Left renal cortex interstitium (tissue), 4 donors: ENCODE measurements at places on chromosomes 12 and 14.

DNA sequence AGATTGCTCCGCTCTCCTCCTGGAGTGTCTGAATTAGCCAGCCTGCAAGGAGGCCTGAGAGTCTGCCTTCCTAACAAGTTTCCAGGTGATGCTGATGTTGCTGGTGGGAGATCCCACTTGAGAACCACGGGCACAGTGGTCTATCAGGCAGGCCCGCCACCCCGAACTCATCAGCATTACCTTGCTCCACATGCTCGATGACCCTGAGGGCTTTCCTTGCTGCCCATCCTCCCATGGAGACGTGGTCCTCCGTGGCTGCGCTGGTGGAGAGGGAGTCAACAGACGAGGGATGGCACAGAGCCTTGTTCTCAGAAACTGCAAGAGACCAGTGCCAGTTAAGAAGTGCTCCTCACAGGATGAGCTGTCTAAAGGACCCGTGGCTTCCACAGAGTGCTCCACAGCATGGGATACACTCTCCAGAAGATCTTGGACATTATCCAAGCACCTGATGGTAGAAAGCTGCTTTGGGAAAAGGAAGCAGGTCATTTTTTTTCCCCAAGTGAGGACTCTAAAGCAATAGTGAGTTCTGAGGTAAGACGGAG, 18.3 kb downstream of the HAL start:
- DNase-seq = no peak

- no peak for DNase-seq
Observed at GRCh38 chr12:57005980-57006808, at the start of gene ZBTB39. Gene ZBTB39, minus strand, starts transcription at chr12:57006546. Its CDS starts 1,629 bp downstream, at chr12:57004917.

DNA sequence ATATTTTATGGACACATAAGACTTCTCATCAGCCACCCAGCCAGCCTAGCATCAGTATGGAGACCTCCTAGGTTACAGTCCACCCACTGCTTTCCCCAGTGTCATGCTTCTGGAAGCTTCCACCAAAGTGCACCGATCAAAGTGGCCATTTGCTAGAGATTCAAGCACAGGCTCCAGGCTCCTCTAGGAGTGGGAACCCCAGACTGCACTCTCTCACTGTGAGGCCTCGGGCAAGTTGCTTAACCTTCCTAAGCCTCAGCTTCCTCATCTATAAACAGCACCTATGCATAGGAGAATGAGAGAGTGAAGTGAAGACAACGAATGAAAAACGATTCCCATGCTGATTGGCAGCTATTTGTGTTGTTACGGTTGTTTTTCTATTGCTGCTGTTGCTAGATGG, 94.4 kb downstream of the DICER1 start:
- no peak for DNase-seq

DNA sequence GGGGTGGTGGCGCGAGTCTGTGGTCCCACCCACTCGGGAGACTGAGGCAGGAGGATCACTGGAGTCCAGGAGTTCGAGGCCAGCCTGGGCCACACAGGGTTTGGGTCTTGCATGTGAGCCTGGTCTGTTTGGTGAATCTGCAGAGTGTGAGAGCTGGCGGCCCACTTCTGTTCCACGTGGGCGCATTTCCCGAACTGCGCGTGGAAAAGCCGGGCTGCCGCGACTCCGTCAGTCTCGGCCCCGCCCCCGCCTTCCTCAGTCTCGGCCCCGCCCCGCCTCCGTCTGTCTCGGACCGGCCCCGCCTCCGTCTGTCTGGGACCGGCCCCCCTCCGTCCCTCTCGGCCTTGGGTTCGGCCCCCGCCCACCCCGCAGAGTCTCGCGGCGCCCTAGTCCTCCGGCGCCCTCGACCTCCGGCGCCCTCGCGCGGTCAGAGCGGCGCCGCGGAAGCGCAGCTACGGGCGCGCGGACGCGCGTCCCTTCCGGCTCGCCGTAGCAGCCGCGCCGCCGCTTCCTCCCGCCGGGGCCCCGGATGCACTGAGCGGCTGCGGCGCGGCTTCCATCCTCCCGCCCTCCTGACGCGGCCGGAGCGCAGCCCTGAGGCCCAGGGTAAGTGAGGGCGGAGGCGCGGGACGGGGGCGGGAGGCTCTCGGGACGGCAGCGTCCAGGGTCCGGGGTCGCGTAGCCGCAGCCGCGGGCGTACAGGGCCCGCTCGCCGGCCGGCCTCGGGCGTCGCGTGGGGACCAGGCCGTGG, at the start of gene EP400:
TSS of gene EP400 (plus strand) at position 512 of the 751 bp plus-strand sequence. CDS start 10,678 bp downstream, outside the sequence.
- peak; percentile 81 for DNase-seq

DNA sequence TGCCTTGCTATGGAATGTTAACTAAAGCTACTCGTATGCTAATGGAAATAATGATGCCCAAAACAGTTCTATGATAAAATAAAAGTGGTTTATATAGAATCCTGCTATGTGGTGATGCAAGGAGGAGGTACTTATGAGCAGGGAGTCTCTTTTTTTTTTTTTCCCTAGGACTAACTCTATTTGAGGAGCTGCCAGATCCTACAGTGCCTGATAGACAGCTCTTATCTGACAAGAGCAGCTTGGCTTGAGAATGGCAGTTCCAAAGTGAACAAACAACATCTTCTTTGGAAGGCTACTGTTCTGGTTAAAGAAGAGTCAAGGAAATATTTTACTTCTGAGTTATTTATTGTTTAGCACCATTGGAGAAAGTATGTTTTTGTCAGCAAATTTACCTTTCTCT, 10.2 kb upstream of the ACSM4 start:
- DNase-seq = no peak

DNA sequence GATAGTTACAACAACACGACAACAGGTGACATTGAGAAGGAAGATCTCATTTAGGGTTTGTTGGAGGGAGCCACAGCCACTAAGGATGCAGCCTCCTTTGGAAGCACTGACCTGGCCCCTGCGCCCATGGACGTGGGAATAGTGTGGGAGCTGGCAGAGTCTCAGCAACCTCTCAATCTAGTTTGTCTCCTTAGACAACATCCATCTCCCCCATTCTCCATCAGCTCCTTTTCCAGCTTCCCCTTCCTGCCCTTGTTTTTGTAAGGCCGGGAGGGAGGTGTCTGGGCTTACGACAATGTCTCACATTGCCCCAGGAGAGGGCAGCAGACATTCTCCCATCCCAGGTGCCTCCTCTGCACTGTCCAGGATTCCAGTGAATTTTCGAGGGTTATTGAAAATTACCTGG, 170.2 kb upstream of the PZP start:
- no peak for DNase-seq

DNA sequence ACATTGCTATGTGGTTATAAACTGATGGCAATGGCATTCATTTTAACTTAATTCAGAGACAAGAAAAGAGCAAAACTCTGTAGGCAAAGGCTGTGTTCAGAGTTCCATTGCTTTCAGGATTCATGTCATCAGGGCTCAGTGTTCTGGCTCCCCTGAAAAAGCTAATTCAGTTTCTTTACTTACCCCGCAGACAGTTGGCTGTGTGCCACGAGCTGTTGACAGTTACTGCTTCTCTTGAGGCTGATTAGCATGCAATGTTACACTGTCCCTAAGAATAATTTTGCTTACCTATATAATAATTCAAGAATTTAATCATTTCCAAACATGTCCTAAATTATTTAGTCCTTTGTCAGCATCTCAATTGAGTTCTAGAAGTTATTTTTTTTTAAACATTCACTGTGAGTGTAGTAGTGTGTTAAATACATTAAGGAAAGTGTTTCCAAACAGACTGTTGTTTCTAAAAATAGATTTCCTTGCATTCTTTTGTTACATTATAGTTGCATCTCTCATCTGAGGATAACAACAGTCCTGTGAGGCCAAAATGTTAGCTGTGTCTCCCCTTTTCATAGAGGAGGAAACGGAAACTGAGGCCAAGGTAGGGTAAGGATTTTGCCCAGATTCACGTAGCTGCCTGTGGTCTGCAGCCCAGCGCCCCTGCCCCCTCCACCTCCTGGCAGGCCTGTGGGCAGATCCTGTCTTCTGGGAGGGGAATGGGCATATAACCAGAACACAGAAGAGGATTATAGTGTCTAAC, 98.6 kb downstream of the PELI2 start:
- no peak for DNase-seq

DNA sequence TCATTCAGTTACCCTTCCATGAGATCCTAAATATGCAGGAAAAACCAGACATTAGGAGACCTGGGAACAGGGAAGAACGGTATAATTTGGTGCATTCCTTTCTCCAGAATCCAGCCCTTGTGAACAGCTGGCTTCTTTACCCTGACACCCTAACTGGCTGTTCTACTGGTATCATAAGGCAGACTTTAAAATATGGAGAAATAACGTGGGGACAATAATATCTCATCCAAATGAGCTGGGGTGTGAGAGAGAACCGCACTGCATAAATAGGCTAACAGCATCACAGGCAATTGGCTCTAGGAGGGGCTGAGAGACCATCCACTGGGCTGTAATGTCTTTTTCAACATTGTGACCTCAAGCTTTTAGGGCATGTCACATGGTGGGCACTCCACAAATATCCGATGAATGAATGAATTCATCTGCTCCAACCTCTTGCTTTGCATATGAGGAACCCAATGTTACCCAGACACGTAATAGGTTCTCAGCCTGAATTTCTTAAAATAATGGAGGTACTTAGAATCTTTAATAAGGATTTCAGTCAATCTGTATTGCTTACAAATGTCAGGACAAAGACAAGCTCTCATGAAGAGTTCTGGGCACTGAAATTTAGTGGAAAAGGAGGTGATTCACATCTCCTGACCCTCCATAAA, 157.9 kb downstream of the SAMD4A start:
- DNase-seq = no peak

DNA sequence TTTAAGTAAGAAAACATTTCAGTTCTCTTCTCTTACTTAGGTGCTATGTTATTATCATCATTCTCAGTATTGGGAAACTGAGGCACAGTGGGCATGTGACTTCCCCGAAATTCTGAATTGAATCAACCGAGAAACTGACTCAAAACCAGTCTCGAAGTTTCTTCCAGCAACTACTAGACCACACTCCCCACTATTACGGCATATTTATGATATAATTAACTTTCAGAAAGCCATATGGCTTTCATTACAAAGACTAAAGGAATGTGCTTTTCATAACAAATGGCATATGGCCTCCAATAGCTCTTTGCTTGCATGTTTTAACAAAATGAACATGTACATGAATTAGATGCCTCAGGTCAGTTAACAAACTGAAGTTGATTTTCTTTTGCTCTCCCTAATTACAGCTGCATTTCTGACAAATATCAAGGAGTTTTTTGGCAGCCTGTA, 182.9 kb upstream of the SLC38A2 start:
- peak; percentile 21 for DNase-seq

DNA sequence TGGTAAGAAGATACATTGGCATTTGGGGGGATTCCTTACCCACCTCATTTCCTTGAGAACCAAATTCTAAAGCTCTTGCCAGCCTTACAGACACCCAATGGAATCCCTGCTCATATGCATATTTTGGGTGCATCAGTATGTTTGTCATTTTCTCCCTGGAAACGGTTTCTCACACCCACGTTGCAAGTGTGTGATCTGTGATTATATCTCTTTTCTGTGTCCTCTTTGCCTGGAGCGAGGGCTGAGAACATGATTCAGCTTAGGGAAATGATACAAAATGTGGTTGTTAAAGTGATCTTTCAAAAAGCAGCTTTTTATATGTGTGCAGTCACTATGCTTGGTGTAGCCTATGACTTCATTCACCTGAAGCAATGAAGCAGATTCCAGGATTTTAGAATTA, 52.0 kb downstream of the KCNMB4 start:
- DNase-seq = no peak

DNA sequence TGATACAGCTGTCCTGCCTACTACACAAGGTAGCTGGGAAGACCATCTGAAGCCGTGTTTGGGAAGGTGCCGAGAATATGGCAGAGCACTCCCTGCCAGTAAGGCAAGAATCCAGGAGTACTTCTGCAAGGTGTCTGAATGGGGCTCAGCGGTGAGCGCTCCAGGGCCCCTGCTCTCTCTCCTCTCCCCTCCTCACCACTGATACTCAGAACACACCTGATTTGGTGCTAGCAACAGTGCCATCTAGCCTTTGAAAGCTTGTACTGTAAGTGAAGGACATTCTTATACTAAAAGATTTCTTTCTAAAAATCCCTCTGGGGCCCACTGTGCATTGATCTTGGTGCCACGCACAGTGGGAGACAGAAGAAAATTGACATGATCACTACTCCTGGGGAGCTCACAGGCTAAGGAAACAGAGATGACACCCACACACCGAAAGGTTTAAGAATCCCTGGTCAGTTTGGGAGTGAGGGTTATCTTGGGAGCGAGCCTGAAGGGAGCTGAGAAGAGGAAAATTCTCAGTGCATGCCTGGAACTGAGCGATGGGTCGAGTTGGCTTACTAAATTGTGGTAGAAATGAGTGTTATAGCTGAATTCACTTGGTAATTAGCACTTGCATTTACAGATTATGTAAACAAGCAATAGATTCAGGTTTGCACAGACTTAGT, 216.9 kb downstream of the NTF3 start:
- no peak for DNase-seq

GRCh38 chr12:87827638-87828264, 201.4 kb downstream of the C12orf50 start:
- DNase-seq = no peak

GRCh38 chr12:59115526-59115925, 195.2 kb upstream of the LRIG3 start:
- no peak for DNase-seq

DNA sequence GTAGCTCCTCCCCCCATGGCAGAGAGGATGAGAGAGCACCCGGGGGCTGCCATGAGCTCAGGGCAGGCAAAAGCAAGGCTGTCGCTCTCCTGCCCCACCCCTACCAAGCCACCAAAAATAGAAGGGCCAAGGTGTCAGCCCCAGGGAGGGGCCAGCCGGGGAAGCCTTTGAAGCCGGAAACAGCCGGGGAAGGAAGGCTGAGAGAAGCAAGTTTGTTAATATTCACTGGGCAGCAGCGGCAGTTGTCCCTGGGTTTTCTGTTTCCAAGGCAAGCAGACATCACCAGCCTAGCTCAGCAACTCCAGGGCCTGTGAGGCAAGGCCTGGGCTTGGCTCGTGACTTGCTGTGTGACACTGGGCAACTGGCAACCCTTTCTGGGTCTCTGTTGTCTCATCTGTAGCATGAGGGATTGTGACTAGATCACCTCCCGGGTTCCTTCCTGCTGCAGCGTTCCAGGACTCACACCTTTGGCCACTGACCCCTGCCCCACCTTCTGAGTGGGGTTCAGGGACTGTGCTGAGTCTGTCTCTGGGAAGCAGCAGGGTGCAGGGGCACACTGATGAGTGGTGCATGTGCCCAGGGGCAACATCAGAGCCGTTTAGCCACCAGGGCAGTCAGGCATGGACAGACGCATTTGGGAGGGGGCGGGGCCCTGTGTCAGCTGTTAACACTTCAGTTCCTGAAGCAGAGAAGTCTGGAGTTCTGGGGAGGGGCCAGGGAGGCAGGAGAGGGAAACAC, 24.3 kb downstream of the SYNDIG1L start:
- DNase-seq = no peak

DNA sequence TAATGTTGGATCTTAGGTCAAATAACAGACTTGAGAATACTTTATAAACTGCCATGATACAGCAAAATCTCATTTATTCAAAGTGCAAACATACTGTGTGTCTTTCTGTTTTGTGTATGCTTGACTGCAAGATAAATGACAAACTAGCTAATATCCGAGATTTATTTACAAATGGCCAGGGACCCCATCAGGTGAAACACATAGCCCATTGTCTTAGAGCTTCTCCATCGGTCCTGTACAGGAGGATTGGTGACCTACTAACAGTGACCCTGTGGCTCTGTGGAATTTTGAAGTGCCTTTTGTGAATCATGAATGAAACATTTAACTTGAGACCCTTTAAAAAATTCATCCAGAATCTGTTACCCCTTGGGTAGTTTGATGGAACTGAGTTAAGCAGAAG, 27.1 kb downstream of the SLC25A29 start:
- no peak for DNase-seq
